ENCODE measurements at places on chromosomes 3 and 15. TPM values are rescaled to one million over a fixed set of nuclear protein-coding genes. Genes with fewer than 3 reads are reported as not detected.

DNA sequence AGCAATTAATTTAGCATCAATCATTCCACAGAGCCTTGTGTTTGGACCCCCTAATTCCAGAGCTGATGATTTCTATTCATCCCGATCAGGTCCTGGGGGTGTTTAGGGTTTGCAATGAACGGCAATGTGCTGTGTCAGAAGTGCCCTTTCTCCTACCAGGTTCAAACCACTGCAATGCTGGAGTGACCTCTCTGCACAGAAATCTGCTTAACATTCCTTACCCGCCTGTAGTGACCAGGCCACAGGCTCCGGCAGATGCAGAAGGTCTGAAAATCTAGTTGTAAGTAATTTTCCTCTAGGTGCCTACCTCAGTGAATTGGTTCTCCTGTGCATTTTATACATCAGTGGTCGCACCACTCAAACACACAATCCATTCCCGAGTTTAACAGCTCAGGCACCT is 725.3 kb upstream of the CFAP20DC start:
- DNase-seq = no peak

GRCh38 chr3:160069986-160070385 is 81.4 kb downstream of the IL12A start:
- DNase-seq = no peak

GRCh38 chr3:32743934-32744333 is 58.9 kb downstream of the CNOT10 start:
- DNase-seq = no peak

- DNase-seq = no peak
Measured at GRCh38 chr3:152097120-152097519, 171.6 kb upstream of the MBNL1 start.

- no peak for DNase-seq
Measured at GRCh38 chr3:124633524-124633923, 96.7 kb upstream of the UMPS start.

DNA sequence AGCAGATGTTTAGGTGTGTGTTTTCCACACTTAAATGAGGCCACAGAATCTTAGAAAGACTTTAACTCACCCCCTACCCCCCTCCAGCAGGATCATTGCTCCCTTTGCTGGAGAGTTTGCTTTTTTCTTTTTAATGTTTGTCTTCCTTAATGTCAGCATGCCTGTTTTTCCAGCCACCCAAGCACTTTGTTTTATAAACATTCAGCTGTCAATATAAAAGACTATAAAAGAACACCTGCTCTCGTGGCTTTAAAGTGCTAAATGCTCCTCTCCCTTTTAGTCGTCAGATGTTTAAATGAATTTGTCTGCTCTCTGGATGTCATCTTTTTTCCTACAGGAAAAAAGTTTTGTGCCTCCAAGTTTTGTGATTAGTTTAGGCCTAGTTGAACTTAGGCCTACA is 61.7 kb downstream of the SIDT1 start:
- DNase-seq = no peak

Gene COX17
- 130 TPM for total RNA-seq

Gene GUCA1C
- 0.81 TPM for total RNA-seq

Gene TTLL3
- total RNA-seq = 19.5 TPM

Gene LZTFL1
- total RNA-seq = 6.0 TPM

All from cardiac septum (tissue), 1 donor.